ENCODE measurements at places on chromosomes 12 and 14.

GRCh38 chr12:105492591-105493545 lies 162.4 kb downstream of the C12orf75 start:
- no peak for DNase-seq

- no peak for DNase-seq
Measured at GRCh38 chr12:68367116-68367515, 35.0 kb upstream of the MDM1 start.

GRCh38 chr12:76284816-76285750 lies 63.1 kb downstream of the BBS10 start:
- DNase-seq, result no peak

GRCh38 chr12:40969796-40970195 lies 218.3 kb upstream of the PDZRN4 start:
- no peak for DNase-seq

DNA sequence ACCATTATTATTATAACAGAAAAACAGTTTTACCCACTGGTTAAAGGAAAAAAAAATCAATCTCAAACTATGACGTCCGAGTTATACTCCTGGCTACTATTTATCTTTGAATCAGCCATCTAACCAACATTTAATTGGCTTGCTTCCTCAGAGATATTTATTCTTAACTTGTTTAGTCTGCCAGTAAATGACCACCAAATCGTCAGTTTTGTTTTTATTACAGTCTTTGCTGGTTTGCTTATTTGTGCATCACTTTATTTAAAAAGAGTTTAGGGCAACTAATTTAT lies 71.2 kb downstream of the RASSF8 start:
- no peak for DNase-seq

DNA sequence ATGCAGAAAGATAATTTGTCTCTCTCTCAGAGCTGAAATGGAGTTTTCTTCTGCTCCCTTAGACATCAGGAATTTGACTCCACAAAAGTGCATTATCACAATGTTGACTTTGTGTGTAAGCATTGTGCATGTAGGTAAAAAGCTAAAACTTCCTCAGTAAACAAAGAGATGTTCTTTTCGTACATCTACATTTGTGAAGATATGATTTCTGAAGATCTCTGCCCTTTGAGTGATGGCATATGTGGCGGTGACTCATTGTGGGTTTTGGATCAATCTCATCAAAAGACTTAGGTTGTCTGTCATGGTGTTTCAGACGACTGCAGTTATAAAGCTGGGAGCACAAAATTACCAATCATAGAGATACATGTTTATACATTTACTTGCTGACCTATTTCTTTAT lies 411.4 kb upstream of the LMO3 start:
- no peak for DNase-seq

DNA sequence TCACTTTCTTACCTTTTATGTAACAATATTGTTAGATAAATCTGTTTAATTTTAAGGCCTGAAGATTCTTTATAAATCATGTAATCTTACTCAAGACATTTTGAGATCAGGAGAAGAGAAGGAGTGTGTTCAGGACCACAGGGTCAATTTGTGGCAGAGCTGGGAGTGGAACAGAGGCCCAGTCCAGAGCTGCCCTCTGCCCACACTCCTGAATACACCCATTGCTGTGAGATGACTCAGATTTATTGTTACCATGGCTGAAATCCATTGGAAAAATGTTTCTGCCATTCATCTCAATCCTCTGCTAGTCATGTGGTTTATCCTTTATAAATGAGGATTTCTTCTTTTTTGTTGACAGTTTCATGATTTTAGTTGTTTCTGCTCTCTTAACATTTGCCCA lies 100.5 kb upstream of the STXBP6 start:
- DNase-seq, result no peak

GRCh38 chr14:19823178-19823577 lies 19.6 kb downstream of the OR4N2 start:
- no peak for DNase-seq

DNA sequence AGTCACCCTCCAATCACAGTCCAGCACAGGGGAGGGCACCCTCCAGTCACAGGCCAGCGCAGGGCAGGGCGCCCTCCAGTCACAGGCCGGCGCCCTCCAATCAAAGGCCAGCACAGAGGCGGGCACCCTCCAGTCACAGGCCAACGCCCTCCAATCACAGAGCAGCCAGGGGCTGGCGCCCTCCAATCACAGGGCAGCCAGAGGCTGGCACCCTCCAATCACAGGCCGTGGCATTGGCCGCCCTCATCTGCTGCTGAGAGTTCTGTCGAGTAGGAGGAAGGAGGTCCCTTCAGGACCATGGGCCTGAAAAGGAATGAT lies 26.6 kb downstream of the DDX51 start:
- DNase-seq, result no peak

Data from CD4-positive, alpha-beta T cell treated with Interleukin-1 beta for 1 hour (primary cell).